ENCODE measurements at places on chromosomes 6 and 20.

- ATAC-seq: no peak
Observed at GRCh38 chr6:89555031-89555430, 83.5 kb downstream of the LYRM2 start.

DNA sequence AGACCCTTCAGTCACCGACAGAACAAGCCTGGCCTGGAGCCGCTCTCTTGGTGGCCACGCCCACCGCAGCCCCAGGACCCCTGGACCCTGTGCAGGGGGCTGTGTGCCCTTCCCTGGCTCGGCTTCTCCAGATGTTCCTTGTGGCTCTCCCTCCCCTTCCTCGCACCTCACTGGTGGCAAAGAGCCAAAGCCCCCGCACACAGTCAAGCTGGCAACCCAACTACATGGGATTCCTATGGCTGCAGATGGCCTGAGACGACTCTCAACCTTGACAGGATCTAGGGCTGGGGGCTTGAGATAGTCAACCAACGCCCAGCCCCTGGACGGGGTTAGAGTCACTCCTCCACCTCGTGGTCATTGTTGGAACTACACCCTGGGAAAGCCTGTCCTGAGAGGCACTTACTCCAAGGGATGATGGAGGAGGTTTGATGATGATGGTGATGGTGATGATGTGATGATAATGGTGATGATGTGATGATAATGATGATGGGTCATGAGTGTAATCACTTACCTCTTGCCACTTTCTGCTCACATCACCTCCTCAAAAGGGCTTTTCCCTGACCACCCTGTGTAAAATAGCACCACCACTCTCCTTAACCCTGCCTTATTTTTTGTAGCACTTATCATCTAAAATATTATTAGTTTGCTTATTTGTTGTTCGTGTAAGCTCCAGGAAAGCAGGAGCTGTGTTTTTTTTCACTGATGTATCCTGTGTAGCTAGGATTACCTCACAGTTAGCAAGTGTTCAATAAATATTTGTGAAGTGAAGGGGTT, 278.4 kb downstream of the LRFN2 start:
- peak; percentile 73 for ATAC-seq

GRCh38 chr6:42168650-42169049, 4.5 kb upstream of the GUCA1A start:
- ATAC-seq: no peak

GRCh38 chr20:2602746-2603145, 49.7 kb upstream of the NOP56 start:
- no peak for ATAC-seq

DNA sequence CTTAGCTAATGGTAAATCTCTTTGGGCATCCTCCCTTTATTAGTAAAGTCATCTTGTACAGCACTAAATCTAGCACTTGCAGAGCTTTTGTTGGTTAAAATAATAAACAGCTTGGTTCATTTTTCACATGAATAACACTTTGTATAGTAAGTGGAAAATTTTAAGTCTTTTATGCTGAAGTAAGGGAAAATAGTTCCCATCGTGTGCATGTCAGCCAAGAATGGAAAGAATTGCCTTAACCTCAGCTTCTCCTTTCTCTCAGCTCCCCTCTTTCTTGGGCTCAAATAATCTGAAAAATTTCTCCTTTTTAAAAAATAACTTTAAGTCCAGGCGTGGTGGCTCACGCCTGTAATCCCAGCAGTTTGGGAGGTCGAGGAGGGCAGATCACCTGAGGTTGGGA, 16.6 kb downstream of the SNRPC start:
- ATAC-seq: no peak

DNA sequence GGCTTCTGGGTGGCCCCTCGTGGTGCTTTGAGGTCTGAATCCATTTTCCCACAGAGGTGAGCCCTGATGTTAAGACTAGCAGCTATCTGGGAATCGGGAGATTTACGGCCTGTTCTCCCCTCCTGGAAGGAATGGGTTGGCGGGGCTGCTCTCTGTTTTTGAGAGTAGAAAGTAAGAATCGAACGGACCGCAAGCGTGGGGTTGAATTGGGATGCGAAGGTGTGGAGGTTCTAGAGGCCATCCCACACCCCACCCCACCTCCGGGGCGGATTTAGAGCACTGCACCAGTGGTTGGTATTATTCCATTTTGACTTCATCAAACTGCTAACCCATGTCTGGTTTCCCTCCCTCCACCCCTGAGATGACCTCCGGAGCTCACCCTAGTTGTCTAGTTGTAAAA, 11.5 kb downstream of the PYGB start:
- ATAC-seq: no peak

DNA sequence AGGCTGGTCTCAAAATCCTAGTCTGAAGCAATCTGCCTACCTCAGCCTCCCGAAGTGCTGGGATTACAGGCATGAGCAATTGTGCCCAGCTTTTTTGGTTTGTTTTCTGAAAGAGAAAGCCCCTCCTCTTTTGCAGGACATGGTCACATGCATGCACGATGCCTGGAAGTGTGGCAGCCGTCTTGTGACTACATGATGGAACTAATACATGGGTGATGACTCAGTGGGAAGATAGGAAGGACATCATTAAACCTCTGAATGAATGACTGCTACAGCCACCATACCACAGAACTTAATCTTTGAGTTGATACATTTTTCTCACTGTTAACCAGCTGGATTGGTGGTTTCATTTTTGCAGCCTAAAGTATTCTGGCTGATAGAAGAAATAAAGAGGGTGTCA, 13.4 kb upstream of the CTNNBL1 start:
- ATAC-seq: peak; percentile 60

DNA sequence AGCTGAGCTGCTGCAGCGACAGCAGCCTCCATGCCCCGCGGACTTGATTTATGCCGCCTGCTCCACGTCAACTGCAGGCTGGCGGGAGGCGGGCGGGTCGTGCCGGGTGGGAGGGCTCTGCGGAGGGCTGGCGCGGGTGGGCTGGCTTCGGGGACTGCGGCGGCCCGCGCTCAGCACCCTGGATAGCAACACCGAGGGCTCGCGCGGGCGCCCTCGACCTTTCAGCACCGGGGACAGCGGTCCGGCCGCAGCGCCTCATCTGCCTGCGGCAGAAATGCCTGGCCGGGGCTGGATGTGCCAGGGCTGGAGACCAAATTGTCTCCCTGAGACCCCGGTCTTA, 792 bp downstream of the SNAP25 start:
- ATAC-seq: peak; percentile 64

DNA sequence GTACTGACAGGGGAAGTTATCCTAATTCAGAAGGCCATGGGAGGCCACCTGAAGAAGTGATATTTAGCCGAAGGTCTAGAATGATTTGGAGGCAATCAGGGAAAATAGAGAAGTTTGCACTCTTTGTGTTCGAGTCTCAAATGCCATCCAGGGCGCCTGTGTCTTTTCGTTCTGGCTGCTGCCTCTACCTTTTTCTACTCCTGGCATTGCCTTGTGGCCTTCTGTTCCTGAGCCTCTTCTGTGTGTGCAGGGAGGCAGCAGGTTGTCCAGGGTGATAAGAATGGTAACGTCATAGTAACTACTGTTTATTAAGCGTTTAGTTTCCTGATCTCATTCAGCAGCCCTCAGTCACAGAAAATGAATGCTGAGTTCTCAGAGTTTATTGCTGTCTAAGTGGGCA, 252.1 kb downstream of the FARS2 start:
- ATAC-seq: peak; percentile 81
